NCI-H187 (cell line): ENCODE measurements at places on chromosomes 13 and 19.

DNA sequence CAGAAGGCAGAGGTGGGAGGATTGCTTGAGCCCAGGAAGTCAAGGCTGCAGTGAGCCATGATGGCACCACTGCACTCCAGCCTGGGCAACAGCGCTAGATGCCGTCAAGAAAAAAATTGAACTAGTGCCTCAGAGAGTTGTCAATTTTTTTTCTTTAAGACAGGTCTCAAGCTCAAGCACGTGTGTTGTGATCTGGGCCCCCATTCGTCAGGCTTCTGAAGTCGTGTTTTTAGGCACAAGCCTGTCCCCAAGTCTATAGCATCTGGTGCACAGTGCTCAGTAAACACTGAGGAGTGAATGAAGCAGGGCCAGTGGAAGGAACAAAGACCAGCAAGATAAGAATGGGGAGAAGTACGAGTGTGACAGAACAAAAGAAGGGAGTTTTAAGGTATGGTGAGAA lies 23.7 kb upstream of the LAMP1 start:
- DNase-seq, result no peak

DNA sequence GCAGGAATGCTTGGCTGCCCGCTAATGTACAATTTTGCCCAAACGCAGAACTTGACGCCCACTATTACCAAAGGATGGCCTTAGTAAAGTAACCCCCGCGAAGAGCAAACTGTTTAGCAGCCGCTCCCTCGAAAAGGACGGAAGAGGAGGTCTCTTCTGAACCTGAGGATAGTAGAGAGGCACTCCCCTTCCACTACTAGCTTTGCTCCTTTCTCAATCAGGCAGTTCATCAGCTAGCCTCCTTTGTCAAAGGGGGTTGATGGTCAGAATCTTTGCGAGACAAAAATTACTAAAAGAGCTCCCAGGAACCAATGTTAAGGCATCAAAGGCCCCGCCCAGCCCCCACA lies 534 bp downstream of the CAB39L start:
- no peak for DNase-seq

GRCh38 chr19:10871711-10872545 lies 575 bp downstream of the CARM1 start:
- no peak for DNase-seq

DNA sequence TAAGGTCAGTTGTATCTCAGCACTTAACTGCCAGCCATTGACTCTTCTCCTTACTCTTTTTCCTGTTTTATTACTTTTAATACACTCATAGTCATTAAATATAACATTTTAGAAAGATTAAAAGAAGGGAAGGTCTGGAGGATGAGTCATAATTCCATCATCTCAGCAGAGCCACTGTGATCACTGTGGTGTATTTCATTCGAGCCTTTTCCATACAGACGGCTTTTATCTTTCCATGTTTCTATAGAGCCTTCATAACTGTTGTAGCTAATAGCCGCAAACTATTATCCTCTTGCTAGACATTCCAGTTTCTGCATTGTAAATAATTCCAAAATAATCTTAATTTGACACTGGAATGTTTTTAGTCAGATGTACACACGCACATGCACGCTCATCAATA lies 4.7 kb upstream of the FLT1 start:
- no peak for DNase-seq

GRCh38 chr13:79496188-79496587 lies 15.2 kb downstream of the NDFIP2 start:
- DNase-seq, result no peak

DNA sequence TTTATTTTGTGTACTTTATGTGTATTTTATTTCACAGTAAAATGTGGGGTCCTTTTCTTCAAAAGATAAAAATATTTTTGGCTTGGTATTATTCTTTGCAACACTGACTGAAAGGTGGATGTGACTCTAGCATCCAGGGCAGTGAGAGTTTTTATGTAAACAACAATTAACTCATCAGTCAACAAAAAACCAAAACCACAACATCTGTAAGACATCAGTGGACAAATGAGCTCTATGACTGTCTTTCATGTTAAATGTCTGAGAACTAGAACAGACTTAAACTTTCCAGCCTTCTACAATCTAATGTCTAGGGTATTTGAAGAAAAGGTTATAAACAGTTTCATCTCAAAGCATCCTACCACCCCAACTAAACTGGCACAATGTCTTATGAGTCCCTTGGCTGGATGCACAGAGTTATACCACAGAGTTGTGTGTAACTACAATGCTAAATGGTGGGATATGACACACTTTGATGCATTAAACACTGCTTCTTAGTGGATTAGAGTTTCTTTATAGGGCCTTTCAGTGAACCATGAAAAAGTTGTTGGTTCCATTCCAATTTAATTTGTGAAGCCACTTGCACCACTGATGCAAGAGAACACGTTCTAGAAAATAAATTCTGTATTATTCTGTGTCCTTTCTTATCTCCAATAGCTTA lies 544.2 kb upstream of the KLF12 start:
- DNase-seq, result no peak

GRCh38 chr19:29422047-29422446 lies 103.7 kb upstream of the VSTM2B start:
- no peak for DNase-seq

DNA sequence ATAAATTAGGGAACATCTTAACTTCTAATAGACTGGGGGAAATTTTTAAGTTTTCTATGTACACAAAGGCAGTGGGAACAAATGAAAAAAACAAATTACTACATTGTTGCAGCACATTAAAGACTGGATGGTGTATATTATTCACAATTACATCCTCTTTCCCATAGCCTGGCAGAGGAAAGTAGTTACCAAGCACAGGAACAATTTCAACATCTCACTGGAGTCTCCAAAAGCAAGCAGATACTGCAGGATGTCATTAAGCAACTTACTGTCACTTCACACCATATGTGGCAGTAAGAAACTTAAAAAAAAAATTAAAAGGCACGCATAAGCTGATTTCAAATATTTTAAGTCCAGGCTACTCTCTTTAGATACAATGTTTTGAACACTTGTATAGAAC lies 6.4 kb upstream of the EFNB2 start:
- no peak for DNase-seq

GRCh38 chr13:85819513-85819912 lies 20.3 kb upstream of the SLITRK6 start:
- no peak for DNase-seq

- DNase-seq, result no peak
Measured at GRCh38 chr19:10289167-10289835, 451 bp upstream of the ICAM5 start.

GRCh38 chr19:958967-959855 lies 24.9 kb upstream of the WDR18 start:
- DNase-seq, result no peak

- DNase-seq, result no peak
Measured at GRCh38 chr19:33905937-33906577, 109.4 kb downstream of the KCTD15 start.

DNA sequence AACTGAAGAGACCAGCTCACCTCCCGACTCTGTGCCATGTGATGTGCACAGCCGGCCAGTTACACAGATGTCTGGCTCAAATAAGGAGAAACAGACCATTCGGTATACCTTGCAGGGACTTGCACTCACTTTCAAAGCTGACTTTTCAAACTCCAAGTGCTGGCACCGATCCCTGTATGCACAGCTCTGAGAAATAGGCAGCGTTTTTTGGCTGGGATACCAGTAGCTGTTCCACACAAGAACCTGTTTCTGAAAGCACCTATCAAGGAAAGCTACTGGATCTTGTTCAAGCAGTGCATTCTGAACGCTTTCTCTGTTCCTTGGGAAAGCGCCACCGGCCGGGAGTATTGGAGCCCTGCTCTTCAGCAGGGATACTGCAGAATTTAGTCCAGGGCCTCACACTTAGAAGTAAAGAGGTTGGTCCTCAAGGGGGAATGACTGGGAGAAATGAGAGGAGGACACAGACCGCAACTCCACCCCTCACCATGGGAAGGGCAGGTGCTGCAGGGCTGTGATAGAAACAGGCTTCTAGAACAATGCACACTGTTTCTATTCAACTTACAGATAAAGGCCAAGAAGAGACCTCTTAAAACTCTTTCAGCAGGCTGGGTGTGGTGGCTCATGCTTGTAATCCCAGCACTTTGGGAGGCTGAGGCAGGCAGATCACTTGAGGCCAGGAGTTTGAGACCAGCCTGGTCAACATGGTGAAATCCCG lies 53.6 kb upstream of the PABPC3 start:
- DNase-seq, result peak; percentile 24

DNA sequence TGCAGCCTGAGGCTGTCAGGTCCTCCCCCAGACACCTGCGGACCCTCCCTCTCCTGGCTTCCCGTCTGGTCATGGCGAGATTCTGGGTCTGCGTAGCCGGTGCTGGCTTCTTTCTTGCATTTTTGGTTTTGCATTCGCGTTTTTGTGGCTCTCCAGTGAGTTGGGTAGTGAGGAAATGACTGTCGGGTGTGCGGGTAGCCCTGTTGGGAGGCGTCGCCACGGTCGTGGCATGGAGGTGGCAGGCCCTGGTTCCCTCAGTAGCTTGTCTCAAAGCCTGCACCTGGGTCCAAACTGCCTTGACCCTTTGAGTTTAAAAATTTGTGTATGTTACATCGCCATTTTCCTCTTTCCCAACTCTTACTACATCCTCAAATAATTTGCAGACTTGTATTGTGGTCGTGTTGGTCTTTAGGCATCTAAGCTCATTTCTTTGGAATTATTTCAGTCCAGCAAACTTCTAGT lies 344 bp downstream of the NHLRC3 start:
- DNase-seq, result no peak

GRCh38 chr13:51282322-51282721 lies 57.2 kb upstream of the SERPINE3 start:
- no peak for DNase-seq

DNA sequence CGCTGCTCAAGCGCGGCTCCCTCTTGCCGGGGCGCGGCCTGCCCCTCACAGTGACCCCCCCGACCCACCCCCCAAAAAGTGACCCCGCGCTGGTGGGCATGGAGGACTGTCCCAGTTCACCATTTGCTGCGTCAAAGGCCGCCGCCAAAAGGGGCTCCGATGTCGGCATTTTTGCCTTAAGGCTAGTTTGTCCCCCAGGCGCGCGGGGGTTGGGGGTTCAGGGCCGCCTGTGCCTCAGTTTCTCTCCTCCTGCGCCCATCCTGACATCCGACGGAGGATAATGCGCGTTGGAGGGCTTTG lies 17.1 kb downstream of the NFIX start:
- DNase-seq, result no peak

GRCh38 chr13:80642641-80643040 lies 301.7 kb upstream of the SPRY2 start:
- DNase-seq, result no peak

DNA sequence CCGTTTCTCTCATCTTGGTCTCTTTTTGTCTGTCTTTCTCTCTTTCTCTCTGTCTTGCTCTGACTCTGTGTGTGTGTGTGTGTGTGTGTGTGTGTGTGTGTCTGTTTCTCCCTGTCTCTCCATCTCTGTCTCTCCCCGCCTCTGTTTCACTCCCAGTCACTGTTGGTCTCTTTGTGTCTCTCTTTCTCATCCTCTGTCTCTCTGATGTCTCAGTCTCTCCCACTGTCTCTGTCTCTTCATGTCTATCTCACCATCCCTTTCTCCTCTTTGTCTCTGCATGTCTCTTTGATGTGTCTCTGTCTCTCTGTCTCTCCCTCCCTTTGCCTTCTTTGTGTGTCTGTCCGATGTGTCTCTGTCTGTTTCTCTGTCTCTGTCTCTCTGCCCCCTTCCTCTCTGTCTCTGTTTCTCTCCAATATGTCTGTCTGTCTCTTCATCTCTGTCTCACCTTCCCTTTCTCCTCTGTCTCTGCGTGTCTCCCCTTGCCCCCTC lies 2.5 kb downstream of the NFIC start:
- DNase-seq, result no peak

GRCh38 chr19:31351855-31352195 lies 2.6 kb upstream of the TSHZ3 start:
- DNase-seq, result no peak

- DNase-seq, result no peak
Measured at GRCh38 chr19:35623327-35624010, 5.4 kb upstream of the RBM42 start.

DNA sequence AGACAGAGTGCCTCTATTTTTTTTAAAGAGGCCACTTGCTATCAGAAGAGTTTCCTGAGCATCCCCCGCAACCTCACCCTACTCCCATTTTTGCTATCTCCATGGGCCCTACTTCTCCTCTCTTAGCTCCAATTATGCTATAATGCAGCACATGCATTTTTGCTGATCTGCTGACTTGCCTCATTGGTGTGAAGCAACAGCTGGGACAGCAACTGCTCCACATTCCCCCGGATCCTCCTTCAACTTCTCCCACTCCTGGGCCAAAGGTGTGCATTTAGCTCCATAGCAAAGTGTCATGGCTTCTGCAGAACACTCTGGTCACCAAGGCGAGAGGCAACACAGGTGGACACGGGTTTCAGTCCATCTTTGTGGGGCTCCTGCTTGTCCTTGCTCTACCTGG lies 56.7 kb upstream of the USP29 start:
- no peak for DNase-seq

GRCh38 chr19:35549174-35549788 lies 3.9 kb downstream of the TMEM147 start:
- DNase-seq, result peak; percentile 77

- DNase-seq, result no peak
Measured at GRCh38 chr13:94154367-94154766, 325.1 kb downstream of the DCT start.

- peak; percentile 11 for DNase-seq
Measured at GRCh38 chr19:28169168-28169887, 1043.6 kb downstream of the UQCRFS1 start.

GRCh38 chr13:29830000-29830399 lies 20.4 kb downstream of the UBL3 start:
- DNase-seq, result no peak

- no peak for DNase-seq
Measured at GRCh38 chr13:98942997-98943396, 34.9 kb downstream of the DOCK9 start.

GRCh38 chr13:51397262-51397941 lies 55.4 kb downstream of the INTS6 start:
- no peak for DNase-seq

DNA sequence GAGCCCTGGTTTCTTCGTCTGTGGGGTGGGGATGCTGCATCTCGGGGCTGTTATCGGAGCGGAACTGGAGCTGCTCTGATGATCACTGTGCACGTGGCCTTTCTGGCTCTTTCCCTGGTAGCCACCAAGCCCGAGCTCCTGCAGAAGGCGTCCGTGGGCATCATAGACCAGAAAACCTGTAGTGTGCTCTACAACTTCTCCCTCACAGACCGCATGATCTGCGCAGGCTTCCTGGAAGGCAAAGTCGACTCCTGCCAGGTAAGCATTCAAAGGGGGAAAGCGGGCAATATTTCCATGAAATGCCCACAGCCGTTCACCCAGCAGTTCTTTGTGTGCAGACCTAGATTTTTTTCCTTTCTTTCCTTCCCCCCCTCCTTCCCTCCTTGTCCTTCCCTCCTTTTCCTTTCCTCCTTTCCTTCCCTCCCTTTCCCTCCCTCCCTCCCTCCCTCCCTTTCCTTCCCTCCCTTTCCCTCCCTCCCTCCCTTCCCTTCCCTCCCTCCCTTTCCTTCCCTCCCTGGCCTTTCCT lies 9.4 kb downstream of the TIMM13 start:
- no peak for DNase-seq

GRCh38 chr13:88281841-88282240 lies 610.7 kb downstream of the SLITRK5 start:
- DNase-seq, result no peak

- DNase-seq, result no peak
Measured at GRCh38 chr13:57191667-57192066, 24.7 kb downstream of the PRR20E start.
